ENCODE measurements at places on chromosomes 5 and 9.

GRCh38 chr5:148790545-148791333 lies 35.7 kb upstream of the ADRB2 start:
- no peak for DNase-seq

DNA sequence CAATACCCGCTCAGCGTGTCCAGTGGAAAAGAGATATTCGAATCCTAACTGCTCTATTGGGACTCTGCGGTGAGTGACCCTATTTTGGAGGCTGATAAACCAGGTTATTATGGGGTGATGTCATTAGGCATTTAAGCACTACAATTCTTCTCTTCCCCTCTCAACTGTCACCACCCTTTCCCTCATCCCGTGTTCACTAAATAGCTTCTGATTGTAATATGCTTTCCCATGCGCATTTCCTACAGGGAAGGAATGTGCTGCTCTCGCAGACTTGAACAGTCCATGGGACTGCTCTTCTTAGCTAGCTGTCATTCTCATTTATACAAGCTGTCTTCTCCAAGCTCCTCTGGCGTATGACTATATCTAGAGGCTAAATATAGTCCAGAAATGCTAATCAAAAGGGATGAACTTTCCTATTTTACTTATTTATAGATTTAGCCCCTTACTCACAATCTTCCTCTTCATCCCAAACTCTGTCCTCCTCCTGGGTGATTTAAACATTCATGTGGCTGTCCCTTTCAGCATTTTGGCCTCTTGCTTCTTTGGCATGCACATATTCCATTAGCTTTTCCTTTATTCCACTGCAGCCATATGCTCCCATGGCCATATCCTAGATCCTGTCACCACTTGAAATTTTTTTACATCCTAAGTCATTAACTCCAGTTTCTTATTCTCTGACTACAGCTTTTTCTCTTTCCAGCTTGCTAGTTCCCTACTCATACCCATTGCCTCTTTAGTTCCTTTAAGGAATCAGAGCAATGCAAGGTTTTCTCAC lies 39.6 kb upstream of the CSNK1G3 start:
- DNase-seq = no peak

DNA sequence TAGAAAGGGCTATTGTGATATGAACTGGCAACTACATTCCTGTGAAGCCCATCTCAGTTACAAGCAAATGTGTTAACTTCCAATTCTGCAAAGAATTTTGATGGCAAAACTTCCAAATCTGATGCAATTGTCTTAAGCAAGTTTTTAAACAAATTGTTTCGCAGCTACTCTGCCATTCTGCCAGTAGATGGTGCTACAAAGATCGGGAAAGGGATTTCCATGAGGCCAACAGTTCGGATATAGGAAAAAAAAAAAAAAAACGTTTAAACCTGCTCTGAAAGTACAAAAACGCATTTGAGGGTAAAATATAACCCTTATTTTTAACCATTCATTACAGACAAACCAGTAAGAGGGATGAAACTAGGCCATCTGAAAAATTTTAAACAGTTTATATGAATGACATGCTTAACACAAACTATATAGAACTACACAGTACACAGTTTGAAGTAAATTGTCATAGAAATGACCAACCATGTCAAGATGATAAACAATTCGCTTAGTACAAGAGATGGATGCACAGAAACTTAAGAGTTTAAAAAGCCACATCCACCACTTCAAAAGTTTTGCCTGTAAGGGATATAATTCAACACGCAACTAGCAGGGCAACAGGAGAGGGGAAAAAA lies 2.2 kb downstream of the HNRNPA0 start:
- DNase-seq = no peak

GRCh38 chr5:102591650-102592049 lies 92.8 kb upstream of the SLCO6A1 start:
- no peak for DNase-seq
